ENCODE measurements at places on chromosomes 5 and 9. TPM values are rescaled to one million over a fixed set of nuclear protein-coding genes. Genes with fewer than 3 reads are reported as not detected.

The MIGA2 gene
- polyA plus RNA-seq: 15.9 TPM

The HSPB3 gene
- polyA plus RNA-seq: 122 TPM

The SNCB gene
- polyA plus RNA-seq: not detected

The SPINK13 gene
- polyA plus RNA-seq: 0.33 TPM

The AFAP1L1 gene
- polyA plus RNA-seq: 106 TPM

The RPL37 gene
- 2,928 TPM for polyA plus RNA-seq

The REEP2 gene
- 20.0 TPM for polyA plus RNA-seq

The WDR38 gene
- 0.11 TPM for polyA plus RNA-seq

The CRB2 gene
- 0.10 TPM for polyA plus RNA-seq

The SLCO4C1 gene
- 2.3 TPM for polyA plus RNA-seq

The PCDHGA11 gene
- 2.7 TPM for polyA plus RNA-seq

The CDHR2 gene
- polyA plus RNA-seq: not detected

The SH2D3C gene
- polyA plus RNA-seq: 16.5 TPM

The SLC6A3 gene
- not detected for polyA plus RNA-seq

The PCSK1 gene
- polyA plus RNA-seq: 0.04 TPM

DNA sequence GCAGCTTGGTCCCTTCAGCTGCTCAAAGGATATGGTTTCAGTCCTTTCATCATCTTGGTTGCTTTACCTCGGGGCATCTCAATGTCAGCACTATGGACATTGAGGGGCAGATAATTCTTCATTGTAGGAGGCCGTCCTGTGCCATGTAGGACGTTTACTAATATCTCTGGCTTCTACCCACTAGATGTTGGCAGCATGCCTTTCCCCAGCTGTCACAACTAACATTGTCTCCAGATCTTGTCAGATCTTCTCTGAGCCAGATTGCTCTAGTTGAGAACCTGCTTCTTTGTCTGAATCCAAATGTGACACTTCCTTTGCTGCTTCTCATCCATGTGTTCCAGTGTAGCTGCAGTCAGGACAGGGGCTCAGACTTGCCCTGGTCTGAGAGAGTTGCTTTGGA, 10.3 kb downstream of the PTPA start:
- no peak for DNase-seq

DNA sequence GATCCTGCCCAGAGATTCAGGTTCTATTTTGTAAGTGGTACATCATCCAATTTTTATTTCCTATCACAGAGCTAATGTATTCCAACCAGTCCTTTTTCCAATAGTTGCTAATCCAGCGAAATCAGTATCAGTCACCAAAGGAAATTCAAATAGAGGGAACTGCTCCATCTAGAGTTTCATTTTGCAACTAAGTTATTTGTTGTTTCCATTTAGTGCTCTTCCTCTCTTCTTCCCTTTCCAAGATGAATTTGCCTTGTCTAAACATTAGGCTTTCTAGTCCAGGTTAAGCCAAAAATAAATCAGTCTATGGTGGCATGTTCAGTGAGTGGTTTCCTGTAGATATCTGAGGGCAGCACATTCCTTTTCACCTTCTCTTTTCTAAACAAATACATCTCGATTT, 79.8 kb upstream of the SPATA31D4 start:
- peak; percentile 19 for DNase-seq

- DNase-seq: no peak
Measured at GRCh38 chr5:139806111-139806510, 10.5 kb downstream of the PSD2 start.

- DNase-seq: no peak
Measured at GRCh38 chr5:58314356-58315210, 145.3 kb downstream of the PLK2 start.

DNA sequence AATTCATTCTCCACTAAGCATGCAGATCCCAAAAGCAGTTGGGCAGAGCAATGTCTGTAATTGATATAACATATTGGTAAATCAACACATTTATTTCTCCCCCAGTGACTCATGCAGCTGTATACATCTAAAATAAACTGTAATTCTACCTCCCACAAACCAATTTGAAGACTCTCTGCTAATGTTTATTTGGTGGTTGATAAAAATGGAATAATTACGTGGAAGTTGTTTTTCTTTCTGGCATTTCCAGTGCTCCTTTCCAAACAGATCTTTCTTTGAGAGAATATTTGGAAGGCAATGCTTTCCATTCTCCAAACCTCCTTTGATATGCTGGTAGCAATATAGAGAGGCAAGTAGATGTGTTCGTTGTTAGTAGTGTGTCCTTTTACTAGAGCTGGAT, 194.7 kb downstream of the CHSY3 start:
- no peak for DNase-seq

DNA sequence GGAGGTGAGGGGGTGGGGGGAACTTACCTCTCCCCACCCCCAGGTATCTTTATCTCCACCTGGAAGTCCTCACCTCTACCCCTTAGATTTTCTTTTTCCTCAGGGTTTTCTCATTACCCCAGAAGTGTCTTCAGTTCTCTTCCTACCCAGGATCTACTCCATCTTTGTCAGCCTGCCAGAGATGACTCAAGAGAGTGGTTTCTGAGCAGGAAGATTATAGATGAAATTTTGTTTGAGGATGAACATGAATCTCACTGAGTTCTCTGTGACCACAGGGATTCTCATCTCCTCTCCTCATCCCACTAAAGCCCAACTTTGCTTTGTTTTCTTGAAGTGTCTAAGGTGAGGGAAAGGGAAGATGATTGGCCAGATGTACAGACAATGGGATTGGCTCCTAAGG, 5.2 kb upstream of the HINT2 start:
- no peak for DNase-seq

GRCh38 chr5:67985686-67986387, 229.7 kb upstream of the PIK3R1 start:
- no peak for DNase-seq

GRCh38 chr9:123928533-123929176, 1.3 kb downstream of the DENND1A start:
- DNase-seq: no peak

DNA sequence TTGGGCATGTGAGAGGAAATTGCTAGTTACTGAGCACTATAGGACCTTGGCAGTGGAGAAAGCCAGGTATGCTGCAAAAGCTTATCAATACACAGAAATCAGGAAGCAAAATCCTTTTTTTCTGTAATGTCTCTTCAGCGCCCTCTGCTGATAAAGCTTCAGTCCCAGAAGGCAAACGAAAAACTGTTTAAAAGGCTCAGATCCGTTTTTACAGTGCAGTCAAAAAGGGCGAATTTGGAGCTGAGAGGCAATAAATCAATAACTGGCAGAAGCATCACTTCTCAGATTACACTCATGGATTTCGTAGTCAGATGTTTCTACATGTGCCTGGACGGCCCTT, 1.1 kb upstream of the MAN2A1 start:
- DNase-seq: no peak

DNA sequence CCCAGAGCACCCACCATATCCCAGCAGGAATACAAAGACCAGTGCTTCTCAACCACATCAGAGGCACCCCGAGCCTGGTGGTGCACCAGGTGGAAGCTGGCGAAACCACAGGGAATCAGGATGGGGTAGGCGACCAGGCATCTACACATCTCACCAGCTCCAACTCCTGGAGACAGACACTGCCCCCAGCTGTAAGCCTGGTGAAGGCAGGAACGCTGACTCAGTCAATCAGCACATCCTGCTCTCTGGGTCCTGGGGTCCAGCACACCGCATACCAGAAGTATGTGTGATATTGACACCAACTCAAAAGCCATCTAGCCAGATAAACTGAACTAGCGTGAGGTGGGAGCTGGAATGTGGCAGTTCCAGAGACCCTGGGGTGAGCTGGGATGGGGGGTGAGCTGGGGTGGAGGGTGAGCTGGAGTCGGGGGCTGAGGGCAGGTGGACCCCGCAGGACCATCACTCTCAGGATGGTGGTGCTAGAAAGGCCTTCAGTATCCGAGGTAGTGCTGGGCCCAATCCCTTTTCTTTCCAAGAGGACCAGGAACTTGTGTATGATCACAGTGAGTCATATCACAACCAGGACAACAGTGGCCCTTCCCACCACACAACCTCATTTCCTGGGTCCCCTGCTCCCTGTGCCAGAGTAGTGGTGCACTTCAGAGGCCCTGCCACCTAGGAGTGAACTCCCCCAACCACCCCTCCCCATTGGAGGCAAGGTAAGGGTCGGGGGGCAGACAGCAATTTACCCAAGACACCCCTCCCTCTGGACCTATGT, 2.5 kb downstream of the DBN1 start:
- no peak for DNase-seq

GRCh38 chr9:133918111-133918813, 73.9 kb downstream of the VAV2 start:
- no peak for DNase-seq

DNA sequence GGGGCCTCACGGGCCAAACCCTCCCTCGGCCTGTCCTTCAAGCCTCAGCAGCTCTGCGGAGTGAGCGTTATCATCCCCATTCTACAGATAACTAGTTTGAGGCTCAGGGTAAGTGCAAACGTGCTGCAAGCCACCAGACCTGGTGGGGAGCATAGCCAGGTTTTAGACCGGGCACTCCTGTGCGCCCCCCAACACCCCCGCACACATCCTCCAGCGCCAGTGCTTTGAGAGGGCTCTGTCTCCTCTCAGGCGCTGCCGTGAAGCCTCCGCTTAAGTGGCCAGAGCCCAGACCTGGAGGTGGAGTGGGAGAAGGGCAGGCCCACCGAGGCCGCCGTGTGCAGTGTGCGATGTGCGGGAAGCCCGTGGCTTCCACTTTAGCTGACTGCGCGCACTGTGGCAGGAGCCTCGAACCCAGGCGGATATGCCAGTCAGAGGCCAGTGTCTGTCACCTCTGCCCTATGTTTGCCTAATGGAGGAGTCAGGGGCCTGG, 1.6 kb upstream of the MGAT1 start:
- DNase-seq: no peak

GRCh38 chr5:103111468-103111867, 8.5 kb downstream of the GIN1 start:
- DNase-seq: no peak

- no peak for DNase-seq
Measured at GRCh38 chr9:85302938-85303756, 438.6 kb downstream of the AGTPBP1 start.

- DNase-seq: no peak
Measured at GRCh38 chr9:88370346-88370745, 17.9 kb upstream of the SPIN1 start.

DNA sequence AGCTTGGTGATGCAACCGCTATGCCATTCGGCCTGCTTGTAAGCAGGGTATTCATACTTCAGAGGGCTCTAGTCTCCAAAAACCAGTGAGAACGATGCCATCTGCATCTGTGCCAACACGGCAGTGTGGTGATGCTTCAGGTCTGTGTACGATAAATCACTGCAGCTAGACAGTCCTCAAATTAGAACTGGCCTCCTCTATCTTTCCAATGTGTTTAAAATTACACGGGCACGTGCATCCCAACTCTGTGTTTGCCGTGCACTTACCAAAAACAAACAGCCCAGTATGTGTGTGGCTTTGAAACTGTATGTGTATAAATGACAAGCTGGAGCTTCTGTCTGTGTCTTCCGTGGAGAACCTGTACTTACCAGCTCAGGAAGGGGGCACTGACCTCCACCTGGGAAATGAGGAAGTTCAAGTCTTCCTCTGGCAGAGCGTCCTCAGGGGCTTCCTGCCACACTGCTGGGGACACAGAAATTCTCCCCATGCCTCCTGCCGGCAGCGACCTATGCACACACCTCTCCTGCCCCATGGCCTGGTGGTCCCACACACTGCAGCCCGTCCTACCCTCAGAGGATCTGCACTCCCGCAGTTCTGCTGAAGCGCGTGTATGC, 12.3 kb downstream of the MED10 start:
- DNase-seq: no peak
